ENCODE measurements at places on chromosomes 16 and 17. TPM values are rescaled to one million over a fixed set of nuclear protein-coding genes. Genes with fewer than 3 reads are reported as not detected.

ICAM2 gene
- total RNA-seq: not detected

PPP1R27 gene
- not detected for total RNA-seq

SYNRG gene
- 8.3 TPM for total RNA-seq

TBC1D3C gene
- 0.46 TPM for total RNA-seq

ATP6V0D1 gene
- total RNA-seq: 30.8 TPM

SULT1A4 gene
- total RNA-seq: 6.1 TPM

GCGR gene
- not detected for total RNA-seq

CFAP97D1 gene
- not detected for total RNA-seq

SRCIN1 gene
- 0.05 TPM for total RNA-seq

SLC13A2 gene
- total RNA-seq: not detected

FOXJ1 gene
- not detected for total RNA-seq

GSG1L gene
- 7.3 TPM for total RNA-seq

PRAC2 gene
- 5.0 TPM for total RNA-seq

WNT9B gene
- not detected for total RNA-seq

LRRC37A gene
- total RNA-seq: not detected

ZSCAN10 gene
- total RNA-seq: not detected

TOX3 gene
- total RNA-seq: not detected

TRIM25 gene
- 13.6 TPM for total RNA-seq

NARF gene
- total RNA-seq: 33.7 TPM

MYH1 gene
- total RNA-seq: not detected

PIMREG gene
- total RNA-seq: 46.6 TPM

MPO gene
- total RNA-seq: not detected

PRSS33 gene
- not detected for total RNA-seq

ZFP3 gene
- 0.40 TPM for total RNA-seq

CCL13 gene
- total RNA-seq: not detected

CCL3 gene
- total RNA-seq: not detected

TNFRSF17 gene
- not detected for total RNA-seq

SPEM1 gene
- total RNA-seq: not detected

ACSM3 gene
- total RNA-seq: 0.23 TPM

RCVRN gene
- total RNA-seq: not detected

TBC1D3I gene
- total RNA-seq: not detected

HBA1 gene
- total RNA-seq: not detected

OR3A3 gene
- total RNA-seq: not detected

DNASE1 gene
- 17.8 TPM for total RNA-seq
